ENCODE measurements at places on chromosomes 3 and 15.

GRCh38 chr3:151593928-151594327, 133.1 kb upstream of the IGSF10 start:
- peak; percentile 12 for DNase-seq

- no peak for DNase-seq
Observed at GRCh38 chr3:172753125-172753524, 2.6 kb downstream of the ECT2 start.

- DNase-seq, result no peak
Observed at GRCh38 chr3:97972976-97973375, 745 bp upstream of the RIOX2 start.

DNA sequence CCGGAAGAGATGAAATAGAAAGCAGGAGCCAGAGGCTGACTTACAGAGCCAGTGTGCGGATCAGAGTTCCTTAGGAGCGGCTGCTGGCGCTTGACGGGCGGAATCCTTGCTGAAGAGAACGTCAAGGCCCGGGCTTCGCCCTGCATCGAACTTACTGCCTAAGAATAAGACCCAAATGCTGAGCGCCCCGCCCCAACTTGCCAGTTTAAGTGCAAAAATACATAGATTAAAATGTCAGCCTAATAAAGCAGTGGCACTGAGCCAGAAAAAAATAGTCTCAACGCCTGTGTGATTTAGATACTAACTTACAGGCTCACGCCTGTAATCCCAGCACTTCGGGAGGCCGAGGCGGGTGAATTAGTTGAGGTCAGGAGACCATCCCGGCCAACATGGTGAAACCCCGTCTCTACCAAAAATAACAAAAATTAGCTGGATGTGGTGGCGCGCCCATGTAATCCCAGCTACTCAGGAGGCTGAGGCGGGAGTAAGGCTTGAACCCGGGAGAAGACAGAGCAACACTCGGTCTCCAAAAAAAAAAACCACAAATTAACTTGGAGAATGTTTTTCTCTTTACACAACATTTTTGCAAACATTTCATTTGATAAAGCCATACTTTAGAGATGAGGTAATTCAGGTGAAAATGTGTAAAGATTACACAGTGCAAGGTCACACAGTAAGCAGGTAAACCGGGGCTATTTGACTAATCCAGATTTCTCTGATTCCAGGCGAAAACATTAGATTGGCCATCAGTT, 1.2 kb upstream of the UBP1 start:
- DNase-seq, result no peak

GRCh38 chr15:74957476-74958035, 984 bp upstream of the RPP25 start:
- DNase-seq, result no peak

GRCh38 chr15:48242015-48242414, 35.9 kb downstream of the SLC12A1 start:
- DNase-seq, result no peak

DNA sequence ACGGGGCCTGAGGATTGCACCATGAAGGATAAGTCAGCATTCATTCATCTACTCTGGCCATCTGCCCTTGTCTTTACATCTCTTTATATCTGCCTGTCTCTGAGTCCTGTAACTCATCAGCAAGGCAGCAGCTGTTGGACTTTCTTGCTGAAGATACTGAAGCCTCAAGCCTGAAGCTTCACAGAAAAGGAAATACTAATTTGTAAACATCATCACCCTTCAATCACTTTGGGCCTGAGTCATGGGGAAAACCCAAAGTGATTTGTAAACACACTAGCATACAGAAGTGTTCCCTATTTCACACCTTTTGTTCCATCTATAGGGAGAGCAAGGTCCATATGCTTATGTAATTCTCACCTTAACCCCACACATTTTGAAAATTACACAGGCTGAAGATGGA, 928.2 kb downstream of the EPHA3 start:
- no peak for DNase-seq

DNA sequence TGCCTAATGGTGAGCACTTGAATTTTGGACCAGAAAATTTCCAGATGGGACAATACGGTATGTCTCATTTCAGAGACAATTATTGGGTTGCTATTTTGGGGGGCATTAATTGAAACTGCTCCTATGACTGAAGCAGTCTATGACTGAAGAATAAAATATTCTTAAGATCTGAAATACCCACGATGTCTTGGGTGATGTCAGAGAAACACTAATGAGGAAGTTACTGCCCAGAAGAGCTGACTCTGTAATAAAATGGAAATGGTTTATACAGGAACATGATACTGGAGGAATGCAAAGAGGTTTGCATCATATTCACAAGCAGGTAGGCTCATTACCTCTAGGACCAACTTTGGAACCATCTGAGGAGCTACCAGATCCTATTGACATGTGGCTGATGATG, 68.7 kb downstream of the IL12A start:
- DNase-seq, result no peak

GRCh38 chr3:97885931-97886824, 64.4 kb downstream of the CRYBG3 start:
- no peak for DNase-seq

- no peak for DNase-seq
Observed at GRCh38 chr3:38107911-38108648, 28.8 kb downstream of the ACAA1 start.

- peak; percentile 0 for DNase-seq
Observed at GRCh38 chr15:86444527-86444926, 364.9 kb downstream of the AGBL1 start.

- DNase-seq, result no peak
Observed at GRCh38 chr3:156899951-156900350, 73.8 kb downstream of the LEKR1 start.

DNA sequence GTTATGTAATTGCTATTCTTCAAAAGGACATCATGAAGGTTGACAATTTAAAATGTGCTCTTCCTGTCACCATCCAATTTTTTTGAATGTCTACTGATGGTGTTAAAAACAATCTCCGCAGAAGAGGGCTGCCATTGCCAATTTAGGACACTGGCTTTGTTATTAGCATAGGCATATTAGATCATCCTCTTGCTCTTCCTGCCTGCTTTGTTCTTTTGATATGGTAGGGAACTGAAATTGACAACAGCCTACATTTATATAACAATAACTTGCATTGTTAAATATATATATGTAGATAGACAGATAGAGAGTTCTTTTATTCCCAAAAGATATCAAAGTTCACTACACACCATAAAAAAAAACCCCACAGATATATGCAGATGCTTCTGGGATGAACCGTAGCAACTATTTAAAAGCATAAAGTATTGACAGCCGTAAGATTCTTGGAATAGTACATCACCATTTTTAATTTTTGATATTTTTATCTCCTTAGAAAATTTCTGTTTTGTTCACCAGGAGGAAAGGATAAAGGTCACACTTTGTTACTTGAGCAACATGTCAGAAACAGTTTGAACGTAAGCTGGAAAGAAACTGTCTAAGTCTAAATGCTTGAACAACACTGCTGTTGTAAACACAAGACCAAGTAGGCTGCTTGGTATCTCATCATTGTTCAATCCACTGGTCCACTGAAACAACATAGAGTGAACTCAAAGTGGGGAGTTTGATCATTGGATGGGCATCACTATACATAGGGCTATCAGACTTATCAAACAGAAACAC, 66.5 kb downstream of the MDFIC2 start:
- no peak for DNase-seq

DNA sequence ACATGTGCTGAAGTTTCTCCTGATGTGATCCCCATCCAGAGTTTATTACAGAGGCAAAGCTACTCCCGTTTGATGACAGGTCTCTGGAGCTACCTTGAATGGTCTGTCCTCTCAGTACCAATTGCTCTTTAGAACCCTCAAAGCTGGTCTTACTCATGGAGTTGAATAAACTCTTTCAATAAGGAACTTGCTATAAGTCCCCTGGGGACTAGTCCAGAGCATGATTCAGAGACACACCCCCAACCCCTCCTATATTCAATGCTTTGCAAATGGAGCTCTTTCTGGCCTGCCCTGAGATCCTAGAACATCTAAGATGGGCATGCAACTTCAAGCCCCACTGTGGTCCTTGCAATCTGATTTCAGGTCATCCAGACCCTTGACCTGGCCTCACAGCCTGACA, 23.9 kb upstream of the TPM1 start:
- DNase-seq, result peak; percentile 45

DNA sequence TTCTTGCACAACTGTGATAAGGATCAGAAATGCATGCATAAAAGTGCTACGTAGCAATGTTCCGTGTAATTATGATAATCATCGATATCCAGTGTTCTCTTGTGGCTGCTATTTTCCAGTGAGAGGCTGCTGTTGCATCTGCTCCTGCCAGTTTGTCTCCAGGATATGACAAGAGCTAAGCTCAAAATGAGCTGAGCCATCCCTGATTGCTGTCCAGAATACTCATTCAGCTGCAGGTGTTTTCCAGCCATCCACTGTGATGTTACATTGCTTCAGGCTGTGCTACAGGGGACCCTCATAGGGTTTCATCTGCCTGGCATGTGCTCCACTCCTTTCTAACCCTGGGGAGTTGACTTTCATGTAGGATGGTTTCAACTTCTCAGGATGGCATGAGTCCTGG, 976.0 kb downstream of the ROBO1 start:
- DNase-seq, result no peak

DNA sequence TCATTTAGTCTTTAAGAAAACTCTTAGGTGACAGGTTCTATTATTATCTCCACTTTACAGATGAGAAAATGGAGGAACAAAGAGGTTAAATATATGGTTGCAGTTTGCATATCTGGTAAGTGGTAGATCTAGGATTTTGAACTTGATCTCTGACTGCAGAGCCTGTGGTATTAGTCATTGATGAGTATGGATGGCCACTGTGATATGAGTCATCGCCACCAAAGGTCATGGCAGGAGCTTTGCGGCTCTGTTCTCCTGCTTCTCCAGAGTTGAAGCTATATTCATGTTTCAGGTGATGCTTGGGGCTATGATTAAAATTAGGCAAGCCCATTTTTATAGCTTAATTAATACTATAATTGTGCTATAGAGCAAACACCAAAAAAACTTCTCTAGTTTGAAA, 306.2 kb upstream of the DPPA4 start:
- peak; percentile 62 for DNase-seq

GRCh38 chr3:37320276-37320675, 145.9 kb upstream of the LRRFIP2 start:
- DNase-seq, result no peak

DNA sequence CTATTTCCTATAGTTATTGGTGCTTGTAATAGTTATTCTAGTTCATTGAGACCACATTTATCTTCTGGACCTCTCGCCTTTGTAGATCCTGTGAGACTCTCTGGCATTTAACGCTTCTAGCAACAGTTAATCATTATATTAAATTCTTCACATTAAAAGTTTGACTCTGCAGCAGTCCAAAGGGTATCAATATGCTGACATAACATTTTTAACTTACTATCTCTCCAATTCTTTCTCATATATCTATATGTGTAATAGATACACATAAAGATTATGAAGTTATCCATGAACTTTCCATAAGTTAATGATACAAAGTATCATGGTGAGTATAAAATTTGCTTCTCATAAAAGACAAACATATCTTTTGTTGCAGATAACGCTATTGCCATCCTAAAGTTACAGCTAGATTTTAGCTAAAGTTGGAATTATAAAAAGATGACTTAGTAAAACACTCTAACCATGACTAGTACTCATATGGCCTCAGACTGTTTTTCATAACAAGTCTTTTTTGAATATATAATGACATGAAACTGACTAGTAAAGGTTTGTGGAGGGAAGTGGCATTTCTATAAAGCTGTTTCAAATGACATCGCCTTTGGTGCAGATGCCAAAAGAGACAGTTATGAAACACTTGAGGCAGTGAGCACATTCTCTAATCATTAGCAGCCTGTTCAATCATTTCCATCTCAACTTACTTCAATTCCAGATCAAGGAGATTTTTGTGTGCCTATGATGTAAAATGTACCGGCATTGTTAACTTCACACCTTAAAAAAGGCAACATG, 379.3 kb upstream of the CBLB start:
- peak; percentile 34 for DNase-seq

GRCh38 chr3:14980689-14981088, 33.3 kb downstream of the NR2C2 start:
- DNase-seq, result no peak

- DNase-seq, result peak; percentile 72
Observed at GRCh38 chr15:62880278-62880677, 162.3 kb upstream of the TPM1 start.

DNA sequence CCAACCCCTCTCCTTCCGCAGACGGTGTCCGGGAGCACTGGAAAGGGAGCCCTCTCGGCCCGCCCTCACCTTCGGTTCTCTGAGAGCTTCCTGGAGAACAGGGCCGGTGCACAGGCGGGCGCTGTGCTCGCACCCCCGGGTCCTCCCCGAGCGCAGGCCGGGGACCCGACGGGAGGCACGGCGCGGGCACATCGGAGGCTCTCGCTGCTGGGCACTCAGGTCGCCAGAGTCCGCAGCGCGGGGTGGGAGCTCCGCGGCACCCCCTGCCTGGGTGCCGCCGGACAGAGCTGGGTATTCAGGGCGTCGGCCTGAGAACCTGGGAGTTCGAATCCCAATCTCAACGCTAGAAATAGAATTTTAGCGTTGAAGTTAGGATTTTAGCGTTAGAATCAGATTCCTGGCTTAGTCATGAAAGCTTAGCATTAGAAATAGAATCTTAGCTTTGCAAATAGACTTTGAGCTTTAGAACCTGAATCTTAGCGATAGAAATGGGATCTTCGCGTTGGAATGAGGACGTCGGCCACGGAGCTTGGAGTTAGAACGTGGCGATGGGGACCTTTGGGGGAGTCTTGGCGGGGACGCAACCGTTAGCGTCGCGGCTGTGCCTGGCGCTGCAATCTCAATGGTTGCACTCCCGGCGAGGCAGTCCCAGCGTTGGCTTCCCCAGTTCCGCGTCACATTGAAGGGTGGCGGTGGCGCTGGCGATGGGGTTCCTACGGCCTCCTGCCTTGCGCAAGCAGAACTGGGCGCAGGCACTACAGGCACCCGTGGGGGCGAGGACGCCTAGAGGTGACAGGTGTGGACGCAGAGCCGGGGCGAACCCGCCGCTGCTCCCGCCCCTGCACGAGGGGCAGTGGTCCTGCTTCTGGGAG, 549 bp downstream of the TRH start:
- no peak for DNase-seq

GRCh38 chr3:188309437-188310269, 155.7 kb downstream of the LPP start:
- DNase-seq, result no peak

- DNase-seq, result peak; percentile 90
Observed at GRCh38 chr3:156360083-156360482, 194.8 kb downstream of the SSR3 start.

GRCh38 chr3:42421818-42422796, 11.7 kb upstream of the LYZL4 start:
- DNase-seq, result no peak

DNA sequence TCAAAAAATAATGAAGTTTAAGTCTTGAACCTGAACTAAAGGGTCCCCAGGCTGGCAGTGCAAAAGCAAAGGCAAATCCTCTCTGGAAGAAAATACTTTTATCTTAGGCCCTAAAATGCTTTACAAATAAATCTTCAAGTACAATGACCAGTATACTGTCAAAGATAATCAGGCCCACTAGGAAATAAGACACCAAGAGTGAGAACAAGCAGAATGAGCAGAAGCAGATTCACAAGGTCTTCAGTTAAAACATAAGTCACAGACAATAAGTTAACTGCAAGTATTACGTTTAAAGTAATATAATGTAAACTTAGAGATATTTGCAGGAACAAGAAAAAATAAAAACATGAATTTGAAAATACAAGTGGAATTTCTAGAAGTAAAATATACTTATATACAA, 42.2 kb upstream of the IGSF10 start:
- no peak for DNase-seq

GRCh38 chr3:25713341-25713985, 48.8 kb upstream of the TOP2B start:
- DNase-seq, result no peak

GRCh38 chr3:139909811-139910210, 25.2 kb upstream of the CLSTN2 start:
- DNase-seq, result no peak
